Stimulated activated CD4-positive, alpha-beta T cell treated with anti-CD3 and anti-CD28 coated beads, Interleukin-15, amount 100 ng/mL, for 24 hours (primary cell): ENCODE measurements at places on chromosomes 16 and 17.

GRCh38 chr17:16135461-16135860 is 79.9 kb downstream of the NCOR1 start:
- no peak for DNase-seq

GRCh38 chr17:66632731-66633130 is 202.2 kb upstream of the CACNG5 start:
- no peak for DNase-seq

DNA sequence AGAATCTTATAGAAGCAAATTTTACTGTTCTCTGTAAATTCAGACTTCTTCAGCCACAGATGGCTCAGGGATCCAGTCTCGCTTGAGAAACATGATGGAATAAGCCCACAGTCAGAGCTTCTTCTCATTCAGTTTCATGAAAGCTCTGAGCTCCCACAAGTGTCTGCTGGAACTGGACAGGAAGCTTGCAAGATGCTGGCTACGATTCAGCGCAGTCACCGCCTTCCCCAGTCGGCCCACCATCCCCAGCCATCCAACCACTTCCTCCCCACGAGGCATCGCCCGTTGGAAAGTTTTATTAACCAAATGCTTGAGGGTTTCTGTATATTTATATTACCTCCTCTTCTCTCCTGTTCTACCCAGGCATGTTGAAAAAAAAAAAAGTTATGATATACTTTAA is 171.7 kb downstream of the ZFHX3 start:
- peak; percentile 30 for DNase-seq

GRCh38 chr17:11610999-11611566 is 12.8 kb downstream of the DNAH9 start:
- no peak for DNase-seq

DNA sequence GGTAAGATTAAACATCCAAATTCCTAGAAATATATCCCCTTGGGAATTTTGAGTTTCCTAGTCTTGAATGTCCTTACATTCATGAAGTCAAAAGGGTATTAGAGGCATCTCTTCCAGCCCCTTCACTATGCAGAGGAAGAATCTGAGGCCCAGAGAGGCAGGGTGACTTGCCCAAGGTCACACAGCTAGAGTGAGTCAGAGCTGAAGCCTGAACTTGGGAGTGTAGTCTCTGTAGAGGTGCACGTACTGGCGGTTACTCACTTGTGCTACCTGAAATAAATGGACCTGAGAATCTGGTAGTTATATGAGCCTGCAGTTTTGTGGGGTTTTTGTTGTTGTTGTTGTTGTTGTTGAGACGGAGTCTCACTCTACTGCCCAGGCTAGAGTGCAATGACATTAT is 164.0 kb downstream of the XYLT1 start:
- DNase-seq: peak; percentile 15

- DNase-seq: no peak
These were observed 21.9 kb downstream of the PMM2 start for GRCh38 chr16:8819411-8820034.
